ENCODE measurements at places on chromosomes 7 and 10.

DNA sequence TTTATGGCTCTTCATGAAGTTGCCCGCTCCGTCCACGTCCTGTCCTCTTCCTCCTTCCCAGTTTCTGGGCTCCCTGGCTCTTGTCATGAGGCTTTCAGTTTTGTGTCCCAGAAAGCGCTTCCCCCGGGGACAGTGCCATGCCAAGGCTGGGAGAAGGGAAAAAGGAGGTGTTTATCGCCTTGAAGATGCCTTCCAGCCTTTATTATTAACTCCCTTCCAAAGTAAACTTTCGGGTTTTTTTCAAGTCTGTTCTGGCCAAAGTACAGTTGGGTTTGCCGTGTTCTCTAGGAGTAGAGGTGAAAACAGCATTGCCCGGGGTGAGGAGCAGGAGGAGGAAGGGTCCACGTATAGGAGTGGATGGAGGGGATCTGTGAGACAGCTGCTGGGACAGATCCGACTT is 117.2 kb downstream of the CUX1 start:
- DNase-seq, result no peak

DNA sequence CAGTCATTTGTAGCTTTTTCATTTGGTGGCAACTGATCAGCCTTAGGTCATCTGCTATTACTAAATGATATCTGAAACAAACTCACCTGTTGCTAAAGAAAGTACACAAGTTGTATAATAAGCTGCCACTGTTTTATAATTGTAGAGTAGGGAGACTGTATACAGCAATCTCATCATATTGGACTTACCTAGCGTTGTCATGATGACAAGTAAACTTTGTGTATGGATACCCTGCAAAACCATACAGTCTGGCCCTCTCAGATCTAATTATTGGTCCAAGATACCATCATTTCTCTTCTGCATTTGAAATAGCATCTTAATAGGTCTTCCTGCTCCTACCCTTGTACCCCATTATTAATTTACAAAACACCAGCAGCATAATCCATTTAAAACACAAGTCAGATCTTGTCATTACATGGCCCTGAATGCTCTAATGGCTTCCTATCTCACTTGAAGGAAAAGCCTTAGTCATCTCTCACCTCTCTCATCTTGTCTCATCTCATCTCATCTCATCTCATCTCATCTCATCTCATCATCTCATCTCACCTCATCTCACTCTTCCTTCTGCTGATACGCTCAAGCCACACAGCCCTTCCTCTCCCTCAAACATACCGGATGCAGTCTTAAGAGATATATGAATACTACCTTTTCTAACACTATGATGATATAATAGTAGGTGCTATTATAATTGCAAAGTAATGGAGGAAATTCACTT is 540.6 kb downstream of the MDFIC start:
- DNase-seq, result no peak

DNA sequence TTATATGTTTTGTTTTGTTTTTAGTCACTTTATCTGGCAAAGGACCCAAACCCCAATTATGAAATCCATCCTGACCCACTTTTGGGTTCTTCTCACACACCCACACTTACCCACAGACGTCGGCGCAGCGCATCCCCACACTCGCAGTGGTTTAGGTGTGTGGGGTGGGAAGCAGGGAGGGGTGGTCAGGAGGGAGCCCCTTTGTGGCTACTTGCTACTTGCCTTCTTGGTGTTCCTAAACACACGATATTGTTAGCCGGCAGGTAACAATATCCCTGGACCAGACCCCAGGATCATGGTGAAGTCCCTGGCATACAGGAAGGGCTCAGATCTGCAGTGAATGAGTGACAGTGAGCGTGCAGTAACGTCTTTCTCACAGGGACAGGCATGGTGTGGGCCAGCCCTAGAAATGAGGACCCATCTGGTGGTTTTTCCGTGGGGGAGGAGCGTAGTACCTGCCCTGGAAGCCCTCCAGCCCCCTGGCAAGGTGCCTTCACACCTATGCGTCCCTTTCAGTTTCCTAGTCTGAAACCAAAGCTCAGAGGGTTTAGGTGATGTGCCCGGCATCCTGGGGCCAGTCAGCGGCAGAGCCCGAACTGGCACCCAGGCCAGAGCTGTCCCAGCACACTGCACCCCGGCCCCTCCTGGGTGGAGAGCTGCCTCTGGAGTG is 4.4 kb downstream of the SPOCK2 start:
- no peak for DNase-seq

DNA sequence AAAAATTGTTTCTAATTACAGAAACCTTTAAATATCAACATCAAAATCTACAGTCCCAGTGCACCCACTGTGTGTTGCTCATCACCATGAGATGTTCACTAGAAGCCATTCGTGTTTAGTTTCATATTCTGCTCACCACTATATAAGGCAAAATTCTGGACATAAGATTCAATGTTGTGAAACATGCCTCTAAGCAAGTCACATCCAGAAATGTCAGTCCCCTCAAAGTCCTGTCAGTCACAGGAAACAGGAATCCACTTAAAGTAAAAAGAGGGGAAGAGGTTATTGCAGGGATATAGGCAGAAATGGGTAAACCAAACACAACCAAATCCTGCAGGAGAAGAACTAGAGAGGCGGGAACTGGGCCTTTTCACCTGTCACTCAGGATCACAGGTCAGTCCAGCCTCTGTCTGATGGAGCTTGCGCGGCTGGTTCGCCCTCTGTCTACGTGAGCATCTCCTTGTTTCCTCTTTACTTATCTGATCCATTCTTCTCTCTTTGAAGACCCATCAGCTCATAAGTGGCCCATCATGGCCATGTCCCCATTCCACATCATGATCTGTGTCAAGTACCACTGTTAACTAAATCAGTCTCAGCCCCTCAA is 58.4 kb downstream of the MYPN start:
- no peak for DNase-seq

DNA sequence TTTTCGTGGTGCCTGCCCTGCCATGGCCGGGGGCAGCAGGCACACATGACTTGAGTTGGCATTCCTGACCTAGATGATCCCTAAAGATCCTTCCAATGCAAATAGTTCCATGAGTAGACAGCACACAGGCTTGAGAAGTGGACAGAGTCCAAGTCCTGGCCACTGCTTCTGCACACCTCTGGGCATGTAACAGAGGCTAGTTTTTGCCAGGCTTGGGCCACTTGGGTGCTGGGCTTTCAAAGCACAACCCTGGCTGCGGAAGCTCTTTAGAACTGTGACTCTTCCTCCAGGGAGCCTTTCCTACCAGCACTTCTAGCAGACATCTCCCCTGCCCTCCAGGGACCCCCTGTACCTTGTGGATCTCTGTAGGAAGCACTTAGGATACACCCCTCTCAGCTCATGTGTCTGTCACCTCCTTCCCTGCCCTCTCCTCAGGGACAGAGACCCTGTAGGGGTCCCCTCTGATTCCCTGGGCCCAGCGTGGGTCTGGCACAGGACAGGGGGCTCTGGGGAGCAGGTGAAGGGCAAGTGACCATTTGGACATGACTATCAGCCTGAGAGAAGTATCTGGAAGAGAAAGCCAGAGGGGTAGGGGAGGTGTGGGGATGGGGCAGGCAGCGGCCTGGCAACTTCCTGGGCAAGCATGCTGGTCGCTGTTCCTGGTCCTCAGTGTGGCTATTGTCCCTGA is 36.2 kb downstream of the ZCCHC24 start:
- DNase-seq, result no peak

Measured in suppressor macrophage treated with lipopolysaccharide for 1 hour (primary cell).